ENCODE measurements at places on chromosomes 1 and 21.

DNA sequence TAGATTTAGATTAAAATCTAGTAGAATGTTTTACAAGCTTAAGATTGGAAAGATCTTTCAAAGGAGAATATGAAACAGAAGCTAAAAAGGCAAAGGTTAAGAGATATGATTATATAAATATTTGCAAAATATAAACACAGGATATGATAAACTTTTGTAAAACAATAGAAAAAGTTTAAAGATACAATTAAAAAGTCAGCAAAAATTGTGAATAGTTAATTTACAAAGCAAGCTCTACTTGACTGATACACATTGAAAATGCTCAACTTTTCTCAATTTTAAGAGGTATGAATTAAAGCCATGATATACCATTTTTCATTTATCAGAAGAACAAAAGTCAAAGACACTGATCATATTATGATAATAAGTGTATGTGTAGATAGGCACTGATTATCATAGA, 21.0 kb downstream of the RAB3GAP2 start:
- ATAC-seq: no peak

- ATAC-seq: peak; percentile 15
Observed at GRCh38 chr1:155261493-155261851, 688 bp downstream of the SCAMP3 start.

- ATAC-seq: no peak
Observed at GRCh38 chr1:70517444-70517843, 106.4 kb downstream of the CTH start.

GRCh38 chr1:216523449-216524190, 100.4 kb upstream of the USH2A start:
- ATAC-seq: no peak

GRCh38 chr1:50521703-50522102, 98.5 kb upstream of the DMRTA2 start:
- no peak for ATAC-seq

- ATAC-seq: no peak
Observed at GRCh38 chr21:26423511-26423910, 149.6 kb downstream of the CYYR1 start.

DNA sequence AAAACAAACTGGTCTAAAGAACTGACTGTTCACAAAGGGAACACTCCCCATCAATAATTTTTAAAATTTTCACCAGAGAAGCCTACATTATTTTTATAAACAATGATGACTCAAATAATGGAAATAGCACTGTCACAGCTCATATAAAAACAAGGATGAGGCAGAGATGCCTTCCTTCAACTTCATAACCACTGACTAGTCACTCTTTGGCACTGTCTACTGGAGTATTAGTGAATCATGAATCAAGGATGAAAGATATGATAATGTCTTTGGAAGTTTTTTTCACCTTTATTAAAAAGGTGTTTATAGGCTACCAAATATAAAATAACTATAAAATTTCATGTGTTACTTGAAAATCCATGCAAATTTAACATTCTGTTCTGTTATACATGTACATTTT, 316.9 kb downstream of the VAV3 start:
- ATAC-seq: no peak

GRCh38 chr1:155083865-155084721, 5.5 kb downstream of the EFNA3 start:
- ATAC-seq: no peak

- no peak for ATAC-seq
Observed at GRCh38 chr1:205521686-205522085, 17.2 kb downstream of the CDK18 start.

- ATAC-seq: no peak
Observed at GRCh38 chr1:83011265-83011664, 987.7 kb downstream of the TTLL7 start.

DNA sequence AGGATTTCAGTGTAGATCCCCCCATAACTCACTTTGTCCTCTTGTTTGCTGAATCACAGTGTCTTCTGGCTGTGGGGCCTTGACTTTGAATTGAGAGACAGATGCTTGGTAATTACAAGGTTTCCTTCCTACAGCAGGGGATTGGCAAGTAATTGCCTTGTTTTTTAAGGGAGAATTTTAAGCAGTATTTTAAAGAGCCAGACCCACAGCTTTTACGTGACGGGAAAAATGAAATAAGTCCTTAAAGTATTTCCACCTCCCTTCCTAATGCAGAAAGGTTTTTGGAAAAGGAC, 41.0 kb downstream of the PGBD5 start:
- no peak for ATAC-seq

DNA sequence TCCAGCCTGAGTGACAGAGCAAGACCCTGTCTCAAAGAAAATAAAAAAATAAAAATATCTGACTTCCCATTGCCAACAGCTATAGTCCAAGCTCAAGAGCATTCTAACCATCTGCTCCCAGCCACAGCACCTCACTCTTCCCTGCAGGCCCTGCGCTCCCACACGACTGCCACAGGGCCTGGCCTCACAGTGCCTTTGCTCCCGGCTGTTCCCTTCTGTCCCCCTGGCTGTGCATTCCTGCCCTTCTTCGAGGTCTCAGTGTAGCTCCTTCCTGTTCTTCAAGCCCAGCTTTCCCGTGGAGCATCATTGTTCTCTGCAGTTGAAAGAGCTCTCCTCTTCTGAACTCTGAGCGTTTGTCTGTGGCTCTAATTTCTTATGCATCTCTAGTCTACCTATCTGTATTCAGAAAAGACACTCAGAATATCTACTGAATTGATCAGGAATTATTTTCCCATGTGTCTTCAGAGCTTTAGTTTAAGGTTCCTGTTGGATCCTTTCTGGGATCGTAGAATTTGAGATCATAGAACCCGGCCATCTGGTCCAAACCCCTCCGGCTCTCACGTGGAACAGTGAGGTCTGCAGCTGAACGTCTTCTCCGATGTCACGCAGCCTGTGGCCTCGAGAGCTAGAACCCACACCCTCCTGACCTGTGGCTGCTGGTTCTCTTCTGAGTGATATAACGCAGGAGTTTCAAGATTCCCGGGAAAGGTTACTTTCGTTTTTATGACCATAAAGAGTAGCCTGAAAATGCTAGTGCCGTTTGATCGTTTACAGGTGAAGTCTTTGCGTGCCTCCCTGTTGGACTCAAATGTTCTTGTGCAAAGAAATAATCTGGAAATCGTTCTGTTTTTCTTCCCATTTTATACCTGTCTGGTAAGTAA, 54.4 kb downstream of the DOP1B start:
- ATAC-seq: no peak

GRCh38 chr1:2547210-2548067, 8.7 kb upstream of the TNFRSF14 start:
- ATAC-seq: peak; percentile 29

- ATAC-seq: no peak
Observed at GRCh38 chr1:56571448-56571847, 7.9 kb downstream of the PLPP3 start.

DNA sequence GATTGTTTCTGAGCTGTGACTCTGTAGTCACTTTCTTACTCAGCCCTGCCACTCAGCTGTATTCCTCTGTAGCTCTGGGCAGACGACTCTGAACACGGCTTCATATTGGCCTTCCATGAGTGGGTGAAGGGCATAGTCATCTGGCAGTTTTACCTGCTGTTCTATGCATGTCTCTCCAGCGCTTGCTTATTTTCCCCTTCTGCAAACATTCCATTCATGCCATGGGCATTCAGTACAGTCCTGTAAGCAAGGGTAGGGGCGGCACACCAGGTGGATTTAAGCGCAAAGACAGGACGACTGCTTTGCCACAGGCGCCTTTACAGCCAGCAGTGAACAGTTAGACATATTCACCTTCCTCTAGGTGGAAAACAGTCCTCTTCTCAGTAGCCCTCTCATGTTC, 4.4 kb upstream of the WDR26 start:
- no peak for ATAC-seq

GRCh38 chr21:36643374-36644250, 55.3 kb upstream of the SIM2 start:
- ATAC-seq: no peak

- no peak for ATAC-seq
Observed at GRCh38 chr1:109927911-109928321, 17.3 kb downstream of the CSF1 start.

DNA sequence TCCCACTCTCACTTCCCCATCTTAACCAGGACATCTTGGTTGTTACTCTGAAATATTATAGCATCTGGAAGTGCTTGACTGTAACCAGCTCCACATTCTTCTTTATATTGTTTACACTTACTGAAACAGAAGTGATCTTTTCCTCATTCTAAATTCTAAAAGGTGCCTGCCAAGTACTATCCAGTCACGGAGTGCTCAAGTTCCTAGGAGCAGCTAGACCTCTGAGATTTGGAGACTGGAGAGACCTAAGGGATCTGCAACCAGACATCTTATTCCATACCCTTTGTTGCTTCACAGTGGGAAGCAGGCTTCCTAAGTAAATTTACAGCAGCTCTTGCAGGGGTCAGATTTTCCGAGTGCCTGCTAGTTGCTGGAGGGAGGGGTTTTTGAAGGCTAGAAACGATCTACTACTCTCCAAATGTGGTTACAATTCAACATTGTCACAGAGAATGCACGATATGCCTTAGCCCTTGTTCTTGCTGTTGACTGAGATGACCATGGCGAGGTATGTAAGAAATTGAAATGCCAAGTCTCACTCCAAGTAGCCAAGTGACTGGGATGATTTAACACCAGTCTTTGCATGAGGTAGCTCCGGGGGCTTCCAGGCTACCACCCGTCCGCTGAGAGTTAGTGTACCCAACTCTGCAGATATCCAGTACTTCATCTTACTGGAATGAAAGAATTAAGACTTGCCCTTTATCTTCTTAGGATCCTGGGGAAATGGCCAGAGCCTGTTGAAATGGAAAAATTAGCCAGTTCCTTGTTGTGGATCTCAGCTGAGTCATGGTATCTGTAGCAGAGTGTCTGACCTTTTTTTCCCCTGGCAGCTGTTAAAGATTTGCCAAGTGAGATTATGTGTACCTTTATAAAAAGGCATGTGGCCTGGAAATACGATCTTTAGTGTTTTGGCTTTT, 150.8 kb downstream of the MAST2 start:
- ATAC-seq: no peak

DNA sequence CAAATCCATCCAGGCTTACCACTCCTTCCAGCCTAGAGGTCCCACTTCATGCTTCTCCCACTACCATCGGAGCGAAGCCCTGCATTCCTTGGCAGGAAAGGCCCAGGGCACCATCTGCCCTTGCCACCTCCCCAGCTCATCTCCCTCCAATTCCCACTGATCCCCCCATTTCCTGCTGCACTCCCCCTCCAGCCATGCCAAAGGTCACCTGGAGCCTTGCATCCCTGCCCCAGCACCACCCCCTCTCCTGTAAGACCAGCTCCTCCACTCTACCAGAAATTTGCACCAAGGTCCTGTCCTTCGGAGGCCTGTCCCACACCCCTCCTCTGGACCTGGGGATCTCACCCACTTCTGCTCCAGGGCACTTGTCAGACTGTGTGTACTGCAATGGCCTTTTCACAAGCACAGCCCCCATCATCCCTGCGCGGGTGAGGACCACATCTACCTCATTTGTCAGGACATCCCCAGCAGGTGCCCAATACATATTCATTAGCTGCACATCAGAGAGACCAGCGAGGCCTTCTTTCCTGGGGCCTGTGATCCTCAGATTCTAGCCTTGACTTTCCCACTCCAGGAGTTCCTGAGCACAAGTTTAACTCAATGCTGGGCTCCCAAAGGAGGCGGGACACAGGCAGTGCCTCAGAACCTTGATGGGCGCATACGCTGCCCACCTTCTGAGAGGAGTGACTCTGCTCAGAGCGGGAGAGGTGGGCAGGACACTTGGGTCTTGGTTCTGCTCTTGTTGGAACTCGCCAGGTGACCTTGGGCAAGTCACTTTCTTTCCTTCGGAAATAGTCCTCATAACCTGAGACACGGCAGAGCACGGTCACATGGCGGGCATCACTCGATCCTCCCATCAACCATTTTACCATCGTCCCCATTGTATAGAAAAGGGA, 49.9 kb upstream of the EDN2 start:
- no peak for ATAC-seq

GRCh38 chr1:34265396-34265795, 88.7 kb downstream of the C1orf94 start:
- ATAC-seq: no peak

DNA sequence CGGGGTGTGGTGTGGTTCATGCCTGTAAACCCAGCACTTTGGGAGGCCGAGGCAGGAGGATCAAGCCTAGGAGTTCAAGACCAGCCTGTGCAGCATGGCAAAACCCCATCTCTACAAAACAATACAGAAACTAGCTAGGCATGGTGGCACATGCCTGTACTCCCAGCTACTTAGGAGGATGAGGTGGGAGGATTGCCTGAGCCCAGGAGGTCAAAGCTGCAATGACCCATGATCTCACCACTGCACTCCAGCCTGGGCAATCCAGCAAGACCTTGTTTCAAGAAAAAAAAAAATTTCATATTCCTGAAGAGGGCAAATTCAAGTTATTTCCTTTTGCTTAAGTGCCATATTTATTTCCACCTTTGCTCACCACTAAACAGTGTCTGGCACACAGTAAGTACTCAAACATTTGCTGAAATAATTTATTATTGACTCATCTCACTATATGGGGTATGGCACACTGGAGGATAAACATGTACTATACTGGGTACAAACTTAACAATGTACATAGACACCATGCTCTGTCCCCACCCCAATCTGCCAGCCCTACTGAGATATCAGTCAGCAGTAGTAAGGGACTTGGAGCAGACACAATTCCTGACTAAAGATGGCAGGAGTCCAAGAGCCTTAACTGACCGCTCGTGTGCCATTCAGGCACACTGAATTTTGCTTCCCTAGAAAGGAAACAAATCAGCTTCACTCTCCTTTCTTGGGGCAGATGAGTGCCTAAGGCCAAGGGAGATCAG, 15.5 kb downstream of the MEAF6 start:
- no peak for ATAC-seq

GRCh38 chr1:153791648-153792253, 16.5 kb downstream of the SLC27A3 start:
- no peak for ATAC-seq

- ATAC-seq: no peak
Observed at GRCh38 chr1:232273011-232273410, 356.9 kb downstream of the SIPA1L2 start.

GRCh38 chr1:65330822-65331221, 21.5 kb downstream of the DNAJC6 start:
- ATAC-seq: no peak

- ATAC-seq: no peak
Observed at GRCh38 chr1:202987922-202988583, 19.1 kb upstream of the TMEM183A start.

DNA sequence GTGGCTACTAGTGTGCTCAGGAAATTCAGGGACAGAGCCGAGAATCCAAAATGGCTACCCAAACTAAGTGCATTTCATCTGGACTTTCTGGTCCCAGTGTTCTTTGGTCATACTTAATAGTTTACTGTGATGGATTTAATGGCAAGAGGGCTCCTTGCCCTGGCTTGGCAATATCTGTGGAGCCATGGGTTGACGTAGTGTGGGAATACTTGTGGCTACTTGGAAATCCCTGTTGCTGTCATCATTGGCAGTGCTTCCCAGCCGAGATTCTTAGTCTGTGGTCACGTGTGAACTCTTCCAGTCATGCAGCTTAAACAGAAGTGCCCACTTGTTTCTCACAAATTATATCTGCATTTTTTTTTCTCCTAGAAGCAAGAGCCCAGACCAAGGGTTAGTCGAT, 198.9 kb downstream of the HS2ST1 start:
- ATAC-seq: no peak

DNA sequence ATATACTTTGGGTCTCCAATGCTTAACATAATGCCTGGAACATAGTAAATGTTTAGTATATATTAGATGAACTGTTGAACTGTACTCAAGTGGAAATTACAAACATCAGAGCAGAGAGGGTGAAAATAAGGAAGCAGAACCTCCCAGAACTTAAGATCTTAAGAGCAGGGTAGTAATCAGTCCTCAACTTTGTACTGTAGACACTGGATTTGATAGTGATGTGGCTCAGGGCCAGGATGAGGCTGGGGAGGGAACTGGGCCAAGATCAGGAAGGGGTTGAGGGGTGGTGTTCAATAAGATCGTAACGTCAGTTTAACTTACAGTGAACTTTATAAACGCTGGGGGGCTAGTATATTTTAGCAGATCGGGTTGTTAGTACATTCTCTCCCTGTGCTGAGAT, 15.4 kb downstream of the MPZL1 start:
- ATAC-seq: no peak

Data from activated CD4-positive, CD25-positive, alpha-beta regulatory T cell treated with anti-CD3 and anti-CD28 coated beads, Interleukin-2, amount 50 U/mL, for 24 hours (primary cell).